Suppressor macrophage treated with lipopolysaccharide for 1 hour (primary cell): ENCODE measurements at places on chromosomes 16 and 17.
A peak's percentile ranks its signal among the peaks of the same experiment; 100 is the strongest.

DNA sequence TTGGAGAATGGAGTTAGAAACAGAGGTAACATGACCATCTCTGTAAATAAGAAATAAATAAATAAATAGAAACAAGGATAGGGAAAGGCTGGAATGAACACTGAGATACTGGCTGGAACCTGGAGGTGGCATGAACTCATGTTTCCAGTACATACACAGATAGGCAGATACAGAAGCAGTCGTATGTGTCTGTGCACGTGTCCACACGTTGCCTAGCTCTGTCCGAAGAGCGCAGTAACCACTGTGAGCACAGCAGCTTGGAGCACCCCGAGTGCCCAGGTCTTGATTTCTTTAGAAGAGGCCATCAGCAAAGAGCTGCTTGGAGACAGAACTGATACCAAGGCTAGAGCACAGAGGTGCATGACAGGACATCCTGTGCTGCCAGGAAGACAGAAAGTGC, 37.1 kb upstream of the SLC38A8 start:
- no peak for DNase-seq

DNA sequence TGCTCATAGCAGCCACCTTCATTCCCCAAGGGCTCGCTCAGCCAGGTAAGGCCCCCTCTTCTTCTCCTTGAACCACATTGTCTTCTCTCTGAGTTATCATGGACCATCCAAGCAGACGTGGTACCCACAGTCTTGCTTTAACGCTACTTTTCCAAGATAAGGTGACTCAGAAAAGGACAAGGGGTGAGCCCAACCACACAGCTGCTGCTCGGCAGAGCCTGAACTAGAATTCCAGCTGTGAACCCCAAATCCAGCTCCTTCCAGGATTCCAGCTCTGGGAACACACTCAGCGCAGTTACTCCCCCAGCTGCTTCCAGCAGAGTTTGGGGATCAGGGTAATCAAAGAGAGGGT, 272 bp downstream of the CCL2 start:
- no peak for DNase-seq

DNA sequence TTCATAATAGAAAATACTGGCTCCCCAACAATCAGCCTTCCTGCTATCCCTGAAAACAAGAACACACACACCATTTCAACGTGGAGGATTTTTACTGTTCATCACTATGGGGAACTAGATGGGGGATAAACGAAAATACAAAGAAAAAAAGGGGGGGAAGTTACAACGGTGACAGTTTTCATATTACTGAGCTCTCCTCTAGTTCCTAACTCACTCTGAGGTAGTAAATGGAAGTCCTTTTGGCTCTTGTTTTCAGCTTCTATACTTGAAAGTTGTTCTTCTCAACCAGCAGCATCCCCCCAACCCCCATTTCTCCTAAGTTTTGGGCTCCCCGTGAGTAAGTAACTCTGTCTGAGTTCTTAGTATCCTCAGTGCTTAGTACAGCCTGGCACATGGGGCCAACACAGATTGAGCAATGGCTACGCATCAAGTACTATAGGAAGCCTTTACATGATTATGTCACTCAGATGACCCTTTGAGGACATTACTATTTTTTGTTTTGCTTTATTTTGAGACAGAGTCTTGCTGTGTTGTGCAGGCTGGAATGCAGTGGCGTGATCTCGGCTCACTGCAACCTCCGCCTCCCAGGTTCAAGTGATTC, 4.2 kb upstream of the CORO7 start:
- DNase-seq: peak; percentile 69

DNA sequence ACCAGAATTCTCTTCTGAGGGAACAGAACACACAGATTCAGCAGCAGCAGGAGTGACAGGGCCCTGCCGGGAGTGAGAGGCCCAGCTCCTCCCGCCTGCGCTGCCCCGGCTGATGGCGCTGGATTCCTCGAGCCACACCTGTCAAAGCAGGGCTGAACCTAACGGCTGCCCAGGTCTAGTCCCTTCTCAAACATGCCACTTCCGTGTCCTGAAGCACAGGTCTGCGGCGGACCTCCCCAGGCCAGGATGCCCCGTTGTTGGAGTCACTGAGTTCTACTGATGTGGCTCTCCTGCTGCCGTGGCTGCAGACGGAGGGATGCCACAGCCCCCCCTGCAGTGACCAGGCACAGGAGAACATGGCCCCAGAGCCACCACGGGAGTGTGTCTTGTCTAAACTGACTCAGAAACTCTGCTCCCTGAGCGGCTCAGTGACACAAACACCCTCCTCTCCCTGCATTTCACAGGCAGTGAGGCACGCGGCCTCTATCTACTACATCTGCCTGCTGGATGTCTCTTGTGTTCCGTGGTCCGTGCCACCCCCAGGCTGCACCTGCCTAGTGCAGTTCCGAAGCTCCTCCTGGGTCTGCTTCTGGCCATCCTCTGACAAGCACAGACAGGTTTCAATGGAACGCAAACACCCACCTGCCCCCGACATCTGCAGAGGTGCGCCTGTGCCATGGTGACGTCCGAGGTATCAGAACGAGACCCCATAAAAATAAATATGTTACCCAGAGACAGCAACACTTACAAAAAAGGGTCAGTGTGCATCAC, 44.7 kb upstream of the DNAH17 start:
- no peak for DNase-seq

- DNase-seq: no peak
These were observed 1.9 kb downstream of the TSEN54 start for GRCh38 chr17:75518201-75518600.

- DNase-seq: no peak
These were observed 619 bp upstream of the TMEM92 start for GRCh38 chr17:50273654-50274040.

- peak; percentile 71 for DNase-seq
These were observed 114.9 kb upstream of the RCVRN start for GRCh38 chr17:10019941-10020451.

GRCh38 chr17:35764123-35764991, 3.7 kb downstream of the C17orf50 start:
- peak; percentile 95 for DNase-seq

DNA sequence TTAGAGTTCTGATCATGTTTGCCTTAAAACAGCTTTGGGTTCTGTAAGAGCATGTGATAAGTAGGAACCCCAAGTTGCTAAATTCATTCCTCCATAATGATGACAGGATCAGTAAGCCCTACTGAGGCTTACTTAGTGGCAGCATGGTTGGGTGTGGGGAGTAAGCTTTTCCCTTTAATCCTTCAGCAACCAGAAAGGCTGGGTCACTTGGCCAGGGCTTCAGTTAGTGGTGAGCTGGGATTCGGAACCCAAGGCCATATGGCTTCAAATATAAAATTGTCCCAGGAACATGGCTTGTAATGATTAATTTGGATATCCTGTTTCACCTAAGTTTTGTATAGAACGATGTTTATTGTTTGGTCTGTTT, 850 bp downstream of the GINS3 start:
- no peak for DNase-seq

- peak; percentile 65 for DNase-seq
These were observed 447.3 kb downstream of the HS3ST3B1 start for GRCh38 chr17:14748036-14748710.

DNA sequence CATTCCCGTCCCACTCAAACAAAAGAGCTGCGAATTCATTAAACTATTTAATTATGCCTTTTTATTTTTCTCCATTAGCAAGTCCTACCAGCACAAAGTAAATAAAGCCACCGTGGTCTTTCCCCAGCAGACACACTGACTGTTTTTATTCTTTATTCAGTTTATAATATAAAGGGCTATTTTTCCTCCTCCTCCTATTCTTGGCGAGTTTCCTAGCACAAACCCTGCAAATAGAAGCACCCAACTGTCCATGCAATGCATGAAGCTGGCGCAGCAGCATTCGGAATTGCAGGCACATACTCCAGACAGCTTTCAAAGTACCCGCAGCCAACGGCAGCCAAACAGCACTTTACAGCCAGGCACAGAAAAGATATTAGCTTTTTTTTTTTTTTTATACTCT, 583.4 kb upstream of the PSMD7 start:
- no peak for DNase-seq

GRCh38 chr17:33595828-33596227, 302.7 kb upstream of the ASIC2 start:
- DNase-seq: no peak

DNA sequence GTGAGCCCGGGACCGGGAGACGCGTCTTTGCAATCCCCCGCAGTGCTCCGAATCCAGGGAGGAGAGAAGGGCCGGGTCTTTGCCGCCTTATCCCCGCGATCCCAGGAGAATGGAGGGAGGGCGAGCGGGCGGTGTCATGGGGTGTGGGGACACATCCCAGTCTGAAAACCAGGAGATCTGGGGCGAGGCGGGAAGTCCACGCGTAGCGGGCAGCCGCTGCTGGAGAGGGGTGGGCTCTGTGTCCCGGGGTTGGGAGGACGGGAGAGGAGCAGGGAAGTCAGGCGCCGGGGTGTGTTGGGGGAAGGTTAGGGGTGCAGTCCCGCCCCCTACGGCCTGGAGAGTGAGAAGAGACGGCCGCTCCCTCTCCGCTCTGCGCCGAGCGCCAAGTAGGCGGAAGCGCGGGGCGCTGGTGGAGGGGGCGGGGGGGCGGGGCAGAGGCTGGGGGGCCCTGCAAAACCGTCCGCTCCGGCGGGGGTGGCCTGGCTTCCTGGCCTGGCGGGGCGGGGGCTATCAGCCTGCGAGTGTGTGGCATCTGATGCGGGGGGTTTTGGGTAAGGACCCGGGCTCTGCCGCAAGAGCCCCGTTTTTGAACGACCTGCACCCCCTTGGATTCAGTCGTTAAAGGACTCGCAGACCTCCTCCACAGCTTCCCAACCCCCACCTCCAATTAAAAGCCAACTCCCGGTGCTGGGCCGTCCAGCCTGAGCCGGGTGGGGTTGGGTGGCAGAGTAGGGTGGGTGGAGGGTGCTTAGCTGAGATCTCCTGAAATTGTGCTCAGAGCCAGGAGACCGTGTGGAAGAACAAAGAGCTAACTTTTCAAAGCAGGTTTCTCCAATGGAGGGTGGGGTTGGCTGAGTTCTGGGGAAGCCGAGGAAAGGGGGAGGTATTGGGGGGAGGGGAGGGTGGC, 654 bp downstream of the LASP1 start:
- DNase-seq: peak; percentile 75

GRCh38 chr17:55275894-55276804, 11.4 kb downstream of the HLF start:
- no peak for DNase-seq

- peak; percentile 67 for DNase-seq
These were observed 44.0 kb downstream of the TUBD1 start for GRCh38 chr17:59848778-59849177.

- no peak for DNase-seq
These were observed 7.7 kb downstream of the ASIC2 start for GRCh38 chr17:33285413-33285812.

DNA sequence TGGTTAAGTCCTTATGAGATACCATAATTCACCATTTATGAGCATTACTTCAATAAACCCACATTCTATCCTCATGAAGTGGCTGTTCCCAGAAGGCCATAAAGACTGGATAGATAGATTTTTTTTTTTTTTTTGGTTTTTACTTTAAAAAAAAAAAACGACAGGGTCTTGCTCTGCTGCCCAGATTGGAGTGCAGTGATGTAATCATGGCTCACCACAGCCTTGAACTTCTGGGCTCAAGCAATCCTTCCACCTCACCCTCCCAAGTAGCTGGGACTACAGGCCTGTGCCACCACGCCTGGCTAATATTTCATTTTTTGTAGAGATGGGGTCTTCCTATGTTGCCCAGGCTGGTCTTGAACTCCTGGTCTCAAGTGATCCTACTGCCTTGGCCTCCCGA, 102.3 kb downstream of the XYLT1 start:
- no peak for DNase-seq

DNA sequence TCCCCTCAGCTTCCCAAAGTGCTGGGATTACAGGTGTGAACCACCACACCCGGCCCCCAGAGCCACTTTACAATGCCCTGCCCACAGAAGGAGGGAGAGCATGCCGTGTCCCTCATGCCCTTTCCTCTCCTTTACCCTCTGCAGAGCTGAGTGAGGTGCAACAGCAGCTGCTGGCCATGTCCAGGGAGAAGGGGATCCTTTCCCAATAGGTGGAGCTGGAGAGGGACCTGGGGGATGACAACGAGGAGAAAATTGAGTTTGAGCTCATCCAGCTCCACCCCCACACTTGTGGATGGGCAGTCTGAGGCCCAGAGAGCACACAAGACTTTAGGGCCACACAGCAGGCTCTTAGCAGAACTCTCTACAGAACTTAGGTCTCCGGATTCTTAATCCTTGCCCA, 7.9 kb upstream of the GSDMA start:
- no peak for DNase-seq

GRCh38 chr17:80377798-80378197, 37.2 kb upstream of the ENDOV start:
- no peak for DNase-seq

GRCh38 chr16:12358898-12359297, 382.4 kb downstream of the SNX29 start:
- no peak for DNase-seq

GRCh38 chr17:73593249-73593965, 50.8 kb downstream of the SDK2 start:
- DNase-seq: no peak

DNA sequence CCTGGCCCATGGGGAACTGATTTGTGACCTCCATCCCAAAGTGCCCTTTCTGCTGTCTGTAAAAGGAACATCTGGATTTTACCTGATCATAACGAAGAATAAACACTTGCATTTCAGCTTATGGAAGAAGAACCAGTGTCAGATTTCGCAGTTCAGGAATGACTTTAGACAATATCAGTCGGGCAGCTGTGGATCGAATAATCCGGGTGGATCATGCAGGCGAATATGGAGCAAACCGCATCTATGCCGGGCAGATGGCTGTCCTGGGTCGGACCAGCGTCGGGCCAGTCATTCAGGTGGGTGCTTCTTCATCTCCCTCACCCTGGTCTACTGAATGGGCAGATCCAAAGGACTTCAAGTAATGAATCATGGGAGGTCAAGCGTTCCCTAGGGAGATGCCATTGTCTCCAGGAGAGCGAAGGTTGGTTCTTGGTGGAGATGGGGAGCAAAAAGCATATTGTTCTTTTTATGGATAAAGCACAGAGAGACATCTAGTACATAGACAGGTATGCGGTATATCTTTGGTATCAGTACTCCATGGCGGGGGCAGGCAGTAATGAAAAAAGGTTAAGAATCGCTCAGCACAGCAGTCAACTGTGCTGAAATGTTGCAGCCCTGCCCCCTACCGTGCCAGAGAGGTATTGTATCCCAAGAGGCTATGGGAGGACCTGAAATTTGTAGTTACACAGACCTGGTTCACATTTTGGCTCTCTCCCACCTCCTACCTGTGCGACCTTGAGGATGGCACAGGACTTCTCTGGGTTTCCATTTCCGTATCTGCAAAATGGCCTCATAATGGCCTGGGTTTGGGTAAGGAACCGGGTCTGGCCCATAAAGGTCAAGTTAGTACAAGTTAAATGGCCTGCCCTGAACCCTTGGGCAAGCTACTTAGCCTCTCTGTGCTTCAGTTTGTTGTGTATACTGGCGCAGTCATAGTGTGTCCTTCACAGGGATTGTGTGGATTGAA, 4.7 kb downstream of the COQ7 start:
- DNase-seq: peak; percentile 60

DNA sequence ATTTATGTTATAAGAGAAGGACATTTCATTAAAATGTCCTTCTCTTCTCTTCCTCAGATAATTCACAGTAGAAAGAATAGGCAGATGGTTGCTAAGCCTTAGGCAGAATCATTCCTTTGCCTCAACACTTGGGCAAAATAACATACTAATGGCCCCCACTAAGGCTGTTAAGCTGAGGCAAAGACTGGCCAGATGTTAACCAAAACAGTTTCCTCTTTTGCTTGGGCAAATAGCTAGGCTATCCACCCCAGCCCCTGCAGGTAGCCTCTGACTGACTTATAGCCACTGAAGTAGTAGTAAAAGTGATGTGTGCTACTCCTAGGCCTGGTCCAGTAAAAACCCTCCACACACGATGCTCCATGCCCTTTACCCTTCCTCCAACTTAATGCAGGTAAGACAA, 55.2 kb downstream of the SPAG9 start:
- DNase-seq: no peak
